ENCODE measurements at places on chromosomes 13 and 19. TPM values are rescaled to one million over a fixed set of nuclear protein-coding genes. Genes with fewer than 3 reads are reported as not detected.
A peak's percentile ranks its signal among the peaks of the same experiment; 100 is the strongest.

DNA sequence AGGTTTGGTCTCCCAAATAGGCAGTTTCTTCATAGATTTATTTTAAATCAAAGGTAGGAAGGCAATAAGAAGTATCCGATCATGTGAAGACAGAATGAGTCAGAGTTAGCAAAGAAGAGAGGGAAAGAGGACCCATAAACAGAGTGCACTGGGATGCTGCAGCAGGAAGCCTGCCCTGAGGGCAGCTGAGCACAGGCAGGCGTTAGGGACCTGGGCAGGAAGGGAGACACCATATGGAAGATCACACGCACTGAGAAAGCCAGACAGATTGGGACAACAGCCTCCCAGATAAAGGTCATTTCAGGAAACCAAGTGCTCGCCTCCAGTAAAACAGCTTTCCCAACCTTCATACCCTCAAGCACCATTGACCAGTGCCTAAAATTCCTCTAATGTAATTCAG is 598.0 kb downstream of the EFNB2 start:
- DNase-seq, result peak; percentile 70

DNA sequence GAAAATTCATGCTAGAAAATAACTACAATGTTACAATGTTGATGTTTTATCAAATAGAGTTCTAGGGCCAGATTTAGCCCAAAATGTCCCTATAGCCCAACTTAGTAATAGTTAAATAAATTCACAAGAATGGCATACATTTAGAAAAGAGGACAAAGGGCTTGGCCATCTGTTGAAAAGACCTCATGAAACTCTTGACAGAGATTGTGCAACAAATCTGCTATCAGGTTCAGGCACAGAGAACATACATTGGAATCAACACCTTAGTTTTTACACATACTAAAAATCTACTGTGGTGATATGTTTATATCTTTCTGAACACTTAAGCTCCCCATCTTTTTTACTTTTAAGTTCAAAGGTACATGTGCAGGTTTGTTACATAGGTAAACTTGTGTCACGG is 298.3 kb upstream of the DACH1 start:
- DNase-seq, result no peak

Gene OR4F17
- total RNA-seq, result not detected

DNA sequence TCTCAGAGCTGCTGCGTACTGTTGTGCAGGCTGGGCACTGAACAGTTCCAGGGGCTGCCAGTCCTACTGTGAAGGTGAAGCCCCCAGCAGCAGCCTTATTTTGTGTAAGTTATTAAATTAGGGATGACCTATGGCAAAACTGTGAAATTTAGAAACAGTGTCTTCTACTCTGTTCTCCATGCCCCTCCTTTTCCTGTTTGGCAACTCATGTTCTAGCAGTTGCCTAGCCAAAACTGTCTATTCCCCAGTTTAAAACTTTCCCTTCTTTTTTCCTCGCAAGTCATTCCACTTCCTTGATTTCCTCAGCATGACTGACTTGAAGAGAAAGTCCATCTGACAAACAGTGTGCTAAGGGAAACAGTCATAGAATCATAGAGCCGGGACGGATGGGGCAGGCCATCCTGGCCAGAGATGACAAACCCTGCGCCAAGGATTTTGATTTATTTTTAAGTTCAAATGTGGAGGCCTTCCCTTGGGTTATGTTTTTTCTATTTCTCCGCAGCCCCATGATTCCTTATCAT is 78.1 kb upstream of the OLFM4 start:
- DNase-seq, result no peak

- DNase-seq, result no peak
These were observed 1.3 kb upstream of the SIGLEC10 start for GRCh38 chr19:51418707-51419106.
